ENCODE measurements at places on chromosomes 7 and 10.

DNA sequence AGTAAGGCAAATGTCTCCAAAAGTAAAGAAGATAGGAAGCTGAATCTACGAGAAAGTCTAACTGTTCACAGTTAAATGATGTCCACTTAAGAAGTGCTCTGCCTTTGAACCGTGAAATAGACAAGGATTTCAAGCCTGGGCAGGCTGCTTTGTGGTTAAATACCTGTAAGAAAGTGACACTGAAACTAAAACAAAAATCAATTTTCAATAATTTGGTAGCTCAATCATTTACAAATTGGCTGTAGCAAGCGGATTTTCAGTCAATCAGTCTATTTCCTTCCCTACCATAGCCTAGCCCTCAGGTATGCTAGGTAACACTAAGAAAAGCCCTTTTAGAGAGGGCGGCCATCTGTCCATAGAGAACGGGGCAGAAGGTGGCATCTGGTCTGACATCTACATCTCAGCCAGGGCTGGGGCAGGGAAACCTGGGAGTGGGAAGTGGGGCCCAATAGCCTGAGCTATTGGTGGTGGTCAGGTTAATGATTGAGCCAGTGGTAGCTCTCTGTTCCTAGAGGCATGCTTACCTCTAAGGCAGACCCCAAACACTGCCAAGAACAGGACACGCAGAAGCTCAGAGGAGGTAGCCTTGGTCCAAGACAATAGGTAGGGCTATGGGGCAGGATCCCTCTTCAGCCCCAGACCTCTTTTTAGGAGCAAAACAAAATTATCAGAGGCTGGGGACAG, 223.2 kb downstream of the CCSER2 start:
- no peak for DNase-seq

DNA sequence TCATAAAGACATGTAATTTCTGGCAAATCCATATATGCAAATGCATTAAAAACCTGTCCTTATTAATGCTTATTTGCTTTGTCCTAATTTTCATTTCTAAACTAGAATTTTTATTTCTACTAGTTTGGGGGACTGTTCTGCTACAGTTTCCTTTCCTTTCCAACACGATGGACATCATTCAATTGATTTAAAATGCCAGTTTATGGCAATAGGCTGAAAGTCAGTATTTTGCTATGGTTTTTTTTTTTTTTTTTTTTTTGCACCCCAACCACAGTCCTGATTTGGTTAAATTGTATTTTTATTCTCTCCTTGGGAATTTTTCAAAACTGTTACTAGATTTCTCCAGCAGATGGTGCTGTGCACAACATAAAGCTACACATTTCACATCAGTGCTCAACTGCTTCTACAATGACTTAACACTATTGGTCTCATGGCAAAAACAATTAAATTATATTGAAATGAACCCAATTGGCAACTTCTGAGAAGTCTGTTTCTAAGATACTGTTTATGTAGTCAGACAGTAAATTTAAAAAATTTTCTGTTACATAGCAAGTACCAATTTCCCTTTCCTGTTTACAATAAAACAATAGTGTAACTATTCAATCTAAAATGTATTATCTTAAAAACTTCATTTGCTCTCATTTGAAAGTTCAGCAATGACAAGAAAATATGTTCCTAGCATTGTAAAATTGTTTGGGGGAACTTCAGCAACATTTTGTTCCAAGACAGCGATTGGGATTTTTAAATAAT, 193.8 kb upstream of the CCDC6 start:
- DNase-seq, result no peak

DNA sequence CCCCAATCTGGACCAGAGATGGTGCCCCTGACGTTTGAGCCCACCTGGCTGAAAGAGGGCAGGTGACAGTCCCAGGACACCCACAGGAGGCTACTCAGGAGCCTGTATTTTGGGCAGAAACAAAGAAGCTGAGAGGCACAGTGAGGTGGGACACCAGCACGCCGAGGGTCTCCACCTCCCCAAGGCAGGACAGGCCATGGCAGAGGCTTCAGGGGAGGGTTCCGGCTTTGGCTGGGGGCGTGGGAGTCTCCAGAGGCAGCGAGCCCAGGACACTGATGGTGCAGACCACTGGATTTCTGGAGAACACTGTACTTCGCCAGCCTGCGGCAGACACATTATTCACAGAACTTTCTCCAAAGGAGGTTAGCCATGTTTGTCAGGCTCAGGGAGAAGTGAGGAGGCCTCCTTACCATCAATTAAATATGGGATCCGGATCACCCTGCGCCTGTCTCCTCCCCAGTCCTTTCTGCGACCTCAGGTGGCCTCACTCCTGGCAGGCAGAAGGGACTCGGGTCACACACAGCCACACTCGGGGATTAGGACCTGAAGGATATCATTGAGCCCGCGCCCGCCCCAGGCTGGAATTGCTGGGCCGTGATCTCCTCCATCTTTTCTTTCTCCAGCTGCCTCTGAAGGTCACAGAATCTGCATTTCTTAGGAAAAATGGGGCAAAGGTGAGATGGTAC, 98.3 kb downstream of the MKI67 start:
- DNase-seq, result no peak

GRCh38 chr10:96758423-96758822, 38.1 kb upstream of the PIK3AP1 start:
- no peak for DNase-seq

- no peak for DNase-seq
Observed at GRCh38 chr7:2621948-2622640, 9.7 kb upstream of the TTYH3 start.

DNA sequence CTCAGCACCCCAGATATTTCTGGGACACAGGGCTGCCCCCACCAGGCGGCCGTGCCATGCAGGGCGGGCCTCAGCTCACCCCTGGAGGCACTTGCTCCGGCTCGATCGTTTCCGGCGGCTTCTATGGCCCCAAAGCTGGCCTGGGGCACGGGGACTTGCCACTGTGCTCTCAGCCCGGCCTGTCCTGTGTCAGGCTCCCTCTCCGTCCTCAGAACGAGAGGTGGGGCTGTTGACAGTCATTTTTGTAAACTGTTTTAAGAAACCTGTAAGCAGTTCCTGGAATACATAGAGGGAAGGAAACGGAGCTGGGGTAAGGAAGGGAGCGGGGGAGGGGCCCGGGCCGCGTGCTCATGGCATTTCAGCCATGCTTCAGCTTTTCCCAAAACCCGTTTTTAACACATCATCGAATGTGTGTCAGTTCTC, 30.7 kb upstream of the PRKAR1B start:
- DNase-seq, result no peak

GRCh38 chr10:60139798-60140566, 233.6 kb upstream of the CCDC6 start:
- no peak for DNase-seq

- no peak for DNase-seq
Observed at GRCh38 chr7:14858866-14859265, 43.7 kb downstream of the DGKB start.

DNA sequence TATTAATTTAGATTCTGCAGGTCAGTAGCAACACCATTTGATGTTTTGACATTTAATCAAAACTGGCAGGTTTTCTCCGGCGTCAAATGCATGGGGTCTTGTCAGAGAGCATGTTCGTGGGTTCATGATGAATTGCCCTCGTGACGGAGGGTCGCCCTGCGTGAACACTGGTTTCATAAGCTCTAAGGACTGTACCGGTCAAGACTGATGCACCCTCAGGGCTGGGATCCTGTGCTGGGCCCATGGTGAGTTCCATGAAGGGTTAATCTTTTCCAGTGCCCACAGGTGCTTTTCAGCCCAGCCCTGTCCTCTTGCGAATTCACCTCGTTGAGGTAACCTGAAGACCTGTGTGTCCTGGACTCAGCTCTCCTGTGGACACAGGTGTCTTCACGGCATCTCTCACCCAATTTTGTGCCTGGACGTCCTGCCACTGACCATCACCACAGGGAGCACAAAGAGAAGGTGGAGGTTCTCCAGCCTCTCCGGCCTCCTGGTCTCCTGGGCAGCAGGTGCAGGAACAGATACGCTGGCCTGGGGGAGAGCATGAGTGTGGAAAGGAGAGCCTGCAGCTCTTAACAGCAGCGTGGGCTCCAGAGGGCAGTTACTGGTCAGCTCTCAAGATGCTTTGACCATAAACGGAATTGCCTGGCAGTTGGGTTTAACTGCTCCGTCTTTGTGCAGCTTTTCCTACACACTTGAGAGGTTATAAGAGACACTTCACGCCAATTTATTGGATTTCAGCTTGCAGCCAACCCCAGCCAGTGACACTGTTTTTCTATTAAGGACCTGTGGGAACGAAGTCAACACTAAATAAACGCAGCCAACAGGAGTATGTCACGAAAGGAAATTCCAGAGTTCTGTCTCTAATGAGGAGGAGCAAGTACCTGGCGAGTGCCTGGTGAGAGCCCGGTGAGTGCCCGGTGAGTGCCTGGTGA, 37.4 kb upstream of the CFAP46 start:
- DNase-seq, result no peak

GRCh38 chr10:62430881-62431280, 56.7 kb downstream of the ZNF365 start:
- DNase-seq, result no peak

All from GOT3 (cell line).